GM23338 (cell line): ENCODE measurements at places on chromosomes 16 and 17. TPM values are rescaled to one million over a fixed set of nuclear protein-coding genes. Genes with fewer than 3 reads are reported as not detected.
A peak's percentile ranks its signal among the peaks of the same experiment; 100 is the strongest.

PRSS8 gene
- total RNA-seq, result 75.9 and 77.0 TPM in 2 replicates

AXIN2 gene
- 28.2 and 32.7 TPM in 2 replicates for total RNA-seq

OR3A3 gene
- not detected in 2 replicates for total RNA-seq

UTS2R gene
- total RNA-seq, result 0.49 and 0.82 TPM in 2 replicates

FSCN2 gene
- total RNA-seq, result 1.6 TPM in 1 of 2 replicates, not detected in the other

DYNLL2 gene
- 29.0 and 30.0 TPM in 2 replicates for total RNA-seq

FGF11 gene
- total RNA-seq, result 16.6 TPM in 2 replicates

TNFRSF13B gene
- total RNA-seq, result not detected in 2 replicates

SLFN5 gene
- 6.4 and 8.5 TPM in 2 replicates for total RNA-seq

GSDMA gene
- total RNA-seq, result 1.0 TPM in 1 of 2 replicates, not detected in the other

TP53TG3C gene
- not detected in 2 replicates for total RNA-seq

HEATR9 gene
- total RNA-seq, result not detected in 2 replicates

ATF7IP2 gene
- total RNA-seq, result 27.9 and 30.4 TPM in 2 replicates

KLHL11 gene
- 23.7 and 25.5 TPM in 2 replicates for total RNA-seq

DNA sequence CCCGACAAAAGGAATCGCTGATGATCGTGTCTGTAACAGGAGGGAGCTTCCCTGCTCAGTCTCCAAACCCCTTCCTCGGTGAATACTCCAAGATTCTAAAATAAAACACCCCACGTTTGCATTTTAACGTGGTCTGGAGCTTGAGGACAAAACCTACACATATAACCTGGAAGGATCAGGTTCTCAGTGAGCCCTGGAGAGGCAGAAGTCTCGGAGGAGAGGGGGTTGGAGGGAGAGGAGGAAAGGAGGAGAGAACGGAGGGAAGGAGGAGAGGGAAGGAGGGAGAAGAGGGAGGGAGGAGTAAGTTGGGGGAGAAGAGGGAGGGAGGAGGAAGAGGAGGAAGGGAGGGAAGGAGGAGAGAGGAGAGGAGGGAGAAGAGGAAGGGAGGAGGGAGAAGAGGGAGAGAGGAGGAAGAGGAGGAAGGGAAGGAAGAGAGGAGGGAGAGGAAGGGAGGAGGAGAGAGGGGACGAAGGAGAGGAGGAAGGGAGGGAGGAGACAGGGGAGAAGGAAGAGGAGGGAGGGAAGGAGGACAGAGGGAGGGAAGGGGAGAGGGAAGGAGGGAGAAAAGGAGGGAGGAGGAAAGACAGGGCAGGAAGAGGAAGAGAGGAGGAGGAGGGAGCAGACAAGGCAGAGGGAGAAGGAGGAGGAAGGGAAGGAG is 27.4 kb upstream of the GINS2 start:
- DNase-seq, result peak; percentile 46

- DNase-seq, result no peak
These were observed 35.3 kb upstream of the TBC1D3K start for GRCh38 chr17:37888881-37889280.

DNA sequence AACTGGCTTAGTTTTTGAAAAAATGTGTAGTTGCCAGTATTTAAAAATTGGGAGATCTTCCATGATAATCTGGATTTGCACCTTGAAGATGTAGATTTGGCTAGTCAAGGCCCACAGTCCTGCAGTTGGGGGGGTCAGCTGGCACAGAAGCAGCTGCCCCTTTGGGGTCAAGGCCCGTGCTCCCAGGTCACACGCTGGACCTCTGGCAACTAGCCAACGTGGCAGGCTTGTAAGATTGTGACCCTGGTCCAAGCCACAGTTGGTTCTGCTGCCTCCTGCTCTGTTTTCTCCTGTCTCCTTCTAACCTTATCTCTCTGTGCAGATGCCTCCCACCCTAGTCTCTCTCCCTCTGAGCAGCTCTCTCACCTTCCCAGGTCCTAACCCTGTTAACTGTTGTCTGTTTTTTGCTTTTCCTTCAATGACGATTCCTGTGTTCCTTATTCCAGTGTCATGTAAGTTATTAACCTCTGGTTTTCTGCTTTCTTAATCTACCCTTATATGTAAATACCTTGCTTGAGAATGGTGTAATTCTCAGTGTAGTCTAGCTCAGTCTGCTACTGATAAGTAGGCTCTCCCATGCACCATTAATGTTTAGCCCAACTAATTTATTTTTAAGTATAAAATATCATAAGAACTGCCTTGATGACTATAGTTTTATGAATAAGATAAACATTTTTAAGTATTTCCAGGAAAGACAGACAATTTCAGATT is 27.9 kb downstream of the CLEC16A start:
- DNase-seq, result no peak

DNA sequence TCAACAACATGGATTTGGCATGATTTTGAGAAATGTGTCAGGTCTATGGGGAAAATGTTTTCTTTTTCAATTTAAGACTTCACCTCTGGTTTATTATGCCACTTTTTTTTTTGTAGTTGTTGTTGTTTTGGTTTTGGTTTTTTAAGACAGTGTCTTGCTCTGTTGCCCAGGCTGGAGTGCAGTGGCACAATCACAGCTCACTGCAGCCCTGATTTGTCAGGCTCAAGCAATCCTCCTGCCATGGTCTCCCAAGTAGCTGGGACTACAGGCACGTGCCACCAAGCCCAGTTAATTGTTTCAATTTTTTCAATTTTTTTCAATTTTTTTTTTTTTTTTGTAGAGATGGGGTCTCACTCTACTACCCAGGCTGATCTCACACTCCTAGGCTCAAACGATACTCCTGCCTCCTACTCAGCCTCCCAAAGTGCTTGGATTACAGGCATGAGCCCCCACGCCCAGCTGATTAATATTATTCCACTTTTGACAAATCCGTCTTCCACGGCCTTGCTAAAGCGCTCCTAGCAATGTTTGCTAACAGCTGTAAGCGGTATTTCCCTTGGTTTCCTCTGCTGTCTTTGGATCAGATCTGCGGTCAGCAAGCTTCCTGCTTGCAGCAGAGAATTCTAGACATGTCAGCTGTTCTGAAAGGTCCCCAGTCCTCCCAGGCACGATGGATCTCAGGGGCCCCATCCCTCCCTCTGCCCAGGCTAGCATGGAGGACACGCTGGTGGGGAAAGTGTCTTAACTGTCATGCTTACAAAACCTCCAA is 7.0 kb upstream of the MILR1 start:
- no peak for DNase-seq

DNA sequence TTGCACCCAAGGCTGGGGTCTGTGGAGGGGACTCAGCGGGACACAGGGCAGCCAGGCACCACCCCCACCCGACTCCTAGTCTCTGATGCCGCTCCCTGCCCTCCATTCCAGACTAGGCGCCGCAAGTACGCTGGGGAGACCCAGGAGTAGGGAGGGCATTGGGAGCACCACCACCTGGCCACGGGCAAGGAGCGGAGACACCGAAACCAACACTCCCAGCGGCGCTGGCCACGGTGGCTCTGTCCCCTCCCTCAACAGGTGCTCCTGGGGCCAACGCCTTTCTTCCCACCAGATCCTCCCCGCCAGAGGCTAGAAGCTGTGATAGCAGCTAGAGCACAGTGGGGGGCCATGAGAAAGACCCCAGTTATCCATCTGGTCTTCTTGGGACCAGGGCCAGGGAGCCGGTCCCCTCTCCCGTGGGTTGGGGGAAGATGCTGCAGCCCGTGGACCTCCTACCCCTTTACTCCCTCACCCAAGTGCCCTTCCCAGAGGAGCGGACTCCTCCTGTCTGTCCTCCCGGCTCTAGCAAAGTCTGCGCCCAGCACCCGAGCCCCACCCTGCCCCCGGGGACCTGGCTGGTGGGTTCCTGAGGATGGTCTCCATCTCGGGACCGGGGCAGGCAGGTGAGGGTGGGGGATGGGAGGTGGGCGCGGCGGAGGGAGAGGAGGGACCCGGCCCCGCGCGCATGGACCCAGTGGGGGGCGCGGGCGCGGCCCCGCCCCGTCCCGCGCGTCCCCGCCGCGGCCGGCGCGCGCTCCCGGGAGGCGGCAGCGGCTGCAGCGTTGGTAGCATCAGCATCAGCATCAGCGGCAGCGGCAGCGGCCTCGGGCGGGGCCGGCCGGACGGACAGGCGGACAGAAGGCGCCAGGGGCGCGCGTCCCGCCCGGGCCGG is at the start of gene SYNGR3:
Gene SYNGR3, plus strand, starts transcription at position 762 of the 892 bp plus-strand sequence. CDS start 133 bp downstream, outside the sequence.
- peak; percentile 62 for DNase-seq

DNA sequence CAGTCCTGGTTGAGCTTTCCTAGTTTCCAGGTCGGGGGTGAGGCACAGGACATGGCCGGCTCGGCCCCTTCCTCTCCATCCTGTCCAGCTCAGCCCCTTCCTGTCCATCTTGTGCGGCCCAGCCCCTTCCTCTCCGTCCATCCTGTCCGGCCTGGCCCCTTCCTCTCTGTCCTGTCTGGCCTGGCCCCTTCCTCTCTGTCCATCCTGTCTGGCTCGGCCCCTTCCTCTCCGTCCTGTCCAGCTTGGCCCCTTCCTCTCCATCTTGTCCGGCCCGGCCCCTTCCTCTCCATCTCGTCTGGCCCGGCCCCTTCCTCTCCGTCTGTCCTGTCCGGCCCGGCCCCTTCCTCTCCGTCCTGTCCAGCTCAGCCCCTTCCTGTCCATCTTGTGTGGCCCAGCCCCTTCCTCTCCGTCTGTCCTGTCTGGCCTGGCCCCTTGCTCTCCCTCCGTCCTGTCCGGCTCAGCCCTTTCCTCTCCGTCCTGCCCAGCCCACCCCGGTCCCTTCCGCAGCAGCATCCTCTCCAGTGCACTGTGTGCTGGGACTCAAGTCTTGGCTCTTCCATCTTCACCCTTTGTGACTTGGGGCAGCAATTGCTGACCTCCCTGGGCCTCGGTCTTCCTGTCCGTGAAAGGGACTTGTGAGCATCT is 5.5 kb upstream of the ZNF750 start:
- no peak for DNase-seq

DNA sequence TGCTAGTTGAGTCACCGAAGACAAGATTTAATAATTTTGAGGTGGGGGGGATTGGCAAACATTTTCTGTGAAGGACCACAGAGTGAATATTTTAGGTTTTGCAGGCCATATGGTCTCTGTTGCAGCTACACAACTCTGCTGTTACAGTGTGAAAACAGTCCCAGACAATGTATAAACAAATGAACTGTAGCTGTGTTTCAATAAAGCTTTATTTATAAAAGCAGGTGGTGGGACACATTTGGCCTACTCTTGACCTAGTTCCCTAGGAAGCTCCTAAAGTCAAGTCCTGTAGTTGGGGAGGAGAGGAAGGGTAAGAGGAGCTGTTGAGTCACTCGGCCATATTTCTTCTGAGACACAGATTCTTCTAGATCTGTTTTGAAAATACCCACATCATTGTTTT is 92.3 kb downstream of the SDR42E1 start:
- DNase-seq, result no peak

DNA sequence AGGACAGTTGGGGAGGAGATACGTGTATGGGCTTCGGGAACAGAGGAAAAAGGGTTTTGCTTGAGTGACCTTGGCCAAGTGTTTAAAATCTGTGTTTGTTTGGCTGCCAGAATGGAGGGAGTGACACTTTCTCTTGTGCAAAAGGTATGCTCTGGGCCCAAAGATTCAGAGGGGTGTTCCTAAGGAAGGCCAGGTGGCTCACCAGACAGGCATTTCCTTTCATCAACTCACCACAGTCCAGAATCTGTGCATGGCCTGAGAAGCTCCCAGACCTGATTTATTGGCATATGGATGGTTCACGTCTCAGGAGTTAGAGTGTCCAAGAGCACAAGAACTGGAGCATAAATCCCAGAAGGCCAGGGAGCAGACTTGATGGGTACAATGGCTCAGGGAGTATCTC is 53.4 kb upstream of the NLK start:
- no peak for DNase-seq

DNA sequence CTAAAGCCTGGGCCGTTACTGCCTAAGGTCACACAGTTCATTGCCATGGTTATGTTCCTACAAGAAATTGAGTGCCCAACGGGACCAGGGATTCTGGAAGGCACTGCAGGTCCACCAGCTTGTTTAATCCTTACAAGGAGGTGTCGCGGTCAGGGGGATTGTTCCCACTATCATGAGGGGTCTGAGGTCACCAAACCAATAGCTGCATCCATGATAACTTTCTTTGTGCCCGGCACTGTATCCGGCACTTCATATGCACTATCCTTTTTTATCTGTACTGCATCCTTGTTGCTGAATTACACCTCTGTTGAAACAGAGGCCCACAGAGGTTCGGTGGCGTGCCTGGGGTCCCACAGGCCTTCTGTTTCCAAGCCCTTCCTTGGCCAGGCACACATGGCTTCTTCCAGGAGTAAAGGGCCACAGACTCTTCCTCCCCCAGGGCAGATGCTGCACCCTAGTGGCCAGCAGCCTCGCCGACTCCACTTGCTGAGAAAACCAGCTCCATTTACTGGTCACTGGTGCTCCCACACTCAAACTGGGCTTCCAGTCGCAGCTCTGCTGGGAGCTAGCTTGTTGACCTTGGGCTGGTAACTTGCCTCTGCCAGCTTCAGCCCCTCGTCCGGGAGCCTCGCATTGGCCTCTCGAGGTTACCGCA is 82.0 kb upstream of the PLCG2 start:
- DNase-seq, result peak; percentile 81

DNA sequence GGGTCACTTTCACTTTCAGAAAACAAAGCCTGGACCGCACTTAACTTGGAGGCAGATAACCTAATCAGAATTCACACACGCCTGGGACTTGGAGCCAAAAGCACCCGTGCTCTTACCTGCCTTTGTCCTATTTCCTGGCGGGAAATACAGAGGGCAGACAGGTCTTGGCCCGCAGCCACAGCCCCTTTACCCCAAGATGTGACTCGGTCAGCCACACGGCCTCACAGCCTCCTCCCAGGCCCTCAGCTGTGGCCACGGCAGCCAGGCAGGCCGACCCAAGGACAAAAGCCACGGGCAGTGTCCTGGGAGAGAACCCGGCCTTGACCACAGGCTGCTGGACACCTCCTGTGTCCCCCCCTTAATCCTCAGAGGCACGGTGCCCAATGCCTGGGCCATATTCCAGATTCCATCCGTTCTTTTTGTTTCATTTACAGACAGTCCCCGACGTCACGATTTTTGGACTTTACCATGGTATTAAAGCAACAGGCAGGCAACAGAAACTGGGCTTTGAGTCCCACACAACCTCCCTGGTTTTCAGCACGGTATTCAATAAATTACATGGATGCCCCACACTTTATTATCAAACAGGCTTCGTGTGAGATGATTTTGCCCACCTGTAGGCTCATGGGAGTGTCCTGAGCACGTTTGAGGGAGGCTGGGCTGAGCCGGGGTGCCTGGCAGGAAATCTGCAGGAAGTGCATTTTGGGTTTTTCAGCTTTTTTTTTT is 30.1 kb upstream of the GAA start:
- DNase-seq, result no peak

- peak; percentile 35 for DNase-seq
These were observed 2.7 kb downstream of the HOXB2 start for GRCh38 chr17:48542114-48542656.

GRCh38 chr17:61442878-61443474 is 9.2 kb upstream of the TBX4 start:
- no peak for DNase-seq

- no peak for DNase-seq
These were observed 30.4 kb downstream of the NME3 start for GRCh38 chr16:1740781-1741490.

DNA sequence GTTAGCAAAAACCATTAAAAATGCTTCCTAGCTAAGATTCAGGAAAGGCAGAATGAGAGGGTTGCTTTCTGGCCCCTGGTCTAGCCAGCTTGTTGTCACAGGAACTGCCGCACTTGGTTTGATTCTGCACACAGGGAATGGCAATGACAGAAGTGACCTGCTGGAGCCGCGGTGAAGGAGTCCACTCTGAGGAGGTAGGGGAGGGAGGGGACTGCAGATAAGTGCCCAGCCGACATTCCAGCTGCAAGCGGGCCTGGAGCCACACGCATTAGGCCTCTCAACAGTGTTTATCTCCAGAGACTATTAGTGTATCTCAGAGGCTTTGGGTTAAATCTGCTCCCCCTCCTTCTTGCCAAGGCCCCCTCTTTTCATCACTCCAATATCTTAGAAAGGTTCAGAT is 38.6 kb downstream of the CDRT15 start:
- peak; percentile 56 for DNase-seq

GRCh38 chr16:51710186-51710585 is 559.1 kb upstream of the SALL1 start:
- no peak for DNase-seq

GRCh38 chr17:19460700-19461099 is 49.7 kb downstream of the RNF112 start:
- peak; percentile 34 for DNase-seq
